ENCODE measurements at places on chromosomes 3 and 15.

- no peak for DNase-seq
These were observed 58.3 kb upstream of the TRAK1 start for GRCh38 chr3:42032693-42033349.

- no peak for DNase-seq
These were observed 10.0 kb downstream of the NT5DC2 start for GRCh38 chr3:52523386-52524257.

DNA sequence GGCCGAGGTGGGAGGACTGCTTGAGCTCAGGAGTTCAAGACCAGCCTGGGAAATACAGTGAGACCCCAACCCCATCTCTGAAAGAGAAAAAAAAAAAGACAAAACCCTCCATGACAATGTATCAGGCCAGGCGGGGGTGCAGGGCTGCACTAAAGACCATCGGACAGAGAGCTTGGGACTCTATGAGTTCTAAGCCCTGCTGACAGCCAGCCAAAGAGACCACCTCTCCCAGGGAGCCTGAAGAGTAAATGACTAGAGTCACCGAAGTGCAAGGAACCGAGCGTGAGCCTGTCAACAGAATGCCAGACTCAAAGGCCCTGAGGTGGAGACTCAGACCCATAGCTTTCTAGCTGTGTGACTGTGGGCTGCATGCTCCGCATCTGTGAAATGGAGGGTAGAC lies 12.5 kb downstream of the POC1A start:
- no peak for DNase-seq

GRCh38 chr15:84598993-84599392 lies 1.8 kb upstream of the ZSCAN2 start:
- peak; percentile 42 for DNase-seq

DNA sequence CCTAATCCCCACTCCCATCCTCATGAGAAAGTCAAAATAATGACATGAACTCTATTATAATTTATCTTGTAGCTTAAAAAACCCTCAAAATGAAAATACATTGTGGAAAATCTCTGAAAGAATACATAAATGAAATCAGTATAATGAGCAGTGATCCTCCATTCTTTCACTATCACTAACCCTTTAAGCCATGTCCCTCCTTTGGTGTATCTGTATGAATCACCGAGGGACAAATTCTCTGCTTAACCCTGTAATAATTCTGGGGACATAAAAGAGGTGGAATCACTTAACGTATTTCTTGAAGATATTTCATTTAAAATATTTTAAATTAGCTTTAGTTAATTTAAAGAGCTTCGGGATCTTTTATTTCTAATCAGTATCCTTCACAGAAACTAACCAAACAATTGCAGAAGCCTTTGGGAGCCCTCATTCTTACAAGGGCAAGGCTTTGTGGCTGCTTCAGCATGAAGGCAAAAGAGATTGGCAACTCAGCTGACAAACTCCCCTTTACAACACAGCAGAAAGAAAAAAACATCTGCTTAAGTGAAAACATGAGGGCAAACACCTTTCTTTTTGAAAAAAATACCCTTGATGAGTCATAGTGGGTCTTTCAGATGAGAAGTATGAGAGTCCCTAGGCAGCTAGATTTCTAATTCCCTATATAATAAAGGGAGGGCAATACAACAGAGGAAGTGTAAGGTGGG lies 44.0 kb upstream of the ALCAM start:
- no peak for DNase-seq

- DNase-seq = no peak
These were observed 17.9 kb downstream of the DZIP1L start for GRCh38 chr3:138097192-138098172.

DNA sequence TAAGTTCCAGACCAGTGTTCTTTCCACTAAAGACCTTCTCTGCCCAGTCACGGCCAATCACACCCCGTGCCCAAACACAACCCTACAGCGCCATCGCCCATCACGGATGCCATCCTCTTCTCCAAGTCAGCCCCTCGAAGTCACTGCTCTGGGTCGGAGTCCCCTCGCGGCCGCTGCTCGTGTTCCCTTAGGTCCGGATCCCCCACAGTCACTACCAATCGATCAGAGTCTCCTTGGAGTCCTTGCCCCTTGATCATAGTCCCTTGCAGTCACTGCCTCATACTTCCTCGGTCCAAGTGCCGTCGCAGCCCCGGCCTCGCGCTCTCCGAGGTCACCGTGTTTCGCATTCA lies 461 bp downstream of the PCYT1A start:
- DNase-seq = no peak

GRCh38 chr3:189369636-189370035 lies 197.9 kb downstream of the TPRG1 start:
- DNase-seq = no peak

DNA sequence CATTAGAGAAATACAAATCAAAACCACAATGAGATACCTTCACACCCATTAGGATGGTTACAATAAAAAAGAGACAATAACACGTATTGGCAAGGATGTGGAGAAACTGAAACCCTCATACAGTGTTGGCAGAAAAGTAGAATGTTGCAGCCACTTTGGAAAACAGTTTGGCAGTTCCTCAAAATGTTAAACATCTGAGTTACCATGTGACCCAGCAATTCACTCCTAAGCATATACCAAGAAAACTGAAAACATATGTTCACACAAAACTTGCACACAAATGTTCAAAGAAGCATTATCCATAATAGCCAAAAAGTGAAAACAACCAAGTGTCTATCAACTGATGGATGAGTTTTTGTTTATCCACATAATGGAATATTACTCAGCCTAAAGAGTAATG lies 166.9 kb upstream of the FAM3D start:
- DNase-seq = peak; percentile 72

DNA sequence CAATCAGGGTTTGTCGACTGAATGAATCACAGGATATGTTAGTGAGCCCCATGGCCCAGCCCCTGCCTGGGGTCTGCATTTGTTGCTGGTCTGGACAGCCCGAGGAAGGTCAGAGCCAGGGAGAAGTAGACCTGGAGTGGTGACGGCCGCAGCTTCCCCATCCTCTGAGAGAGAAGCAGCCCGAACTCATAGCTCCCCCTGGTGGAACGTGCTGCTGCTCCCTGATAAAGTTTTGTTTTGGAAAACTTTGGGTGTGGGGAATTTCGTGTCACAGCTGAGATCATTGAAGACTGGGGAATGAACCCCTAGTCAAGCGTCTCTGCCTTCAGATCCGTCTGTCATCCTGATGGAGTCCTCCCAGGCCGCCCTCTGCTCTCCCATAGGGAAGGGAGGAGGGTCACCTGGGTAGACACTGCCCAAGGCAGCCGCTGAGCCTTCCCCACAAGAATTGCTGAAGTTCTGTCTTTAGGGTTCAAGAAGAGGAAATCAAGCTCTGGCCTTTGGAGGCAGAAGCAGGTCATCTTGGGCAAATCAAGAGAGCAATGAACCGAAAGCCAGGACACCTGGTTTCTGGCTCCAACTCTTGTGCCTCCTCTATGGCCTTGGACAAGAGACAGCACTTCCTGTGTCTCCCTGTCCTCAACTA lies 60.5 kb downstream of the GLDN start:
- peak; percentile 36 for DNase-seq

- no peak for DNase-seq
These were observed 14.7 kb upstream of the SECISBP2L start for GRCh38 chr15:49060710-49061495.

GRCh38 chr15:75201616-75202250 lies at the start of gene C15orf39:
TSS of gene C15orf39 (plus strand) at chr15:75201882. CDS start at chr15:75206049, 4,167 bp downstream.
- DNase-seq = peak; percentile 80

DNA sequence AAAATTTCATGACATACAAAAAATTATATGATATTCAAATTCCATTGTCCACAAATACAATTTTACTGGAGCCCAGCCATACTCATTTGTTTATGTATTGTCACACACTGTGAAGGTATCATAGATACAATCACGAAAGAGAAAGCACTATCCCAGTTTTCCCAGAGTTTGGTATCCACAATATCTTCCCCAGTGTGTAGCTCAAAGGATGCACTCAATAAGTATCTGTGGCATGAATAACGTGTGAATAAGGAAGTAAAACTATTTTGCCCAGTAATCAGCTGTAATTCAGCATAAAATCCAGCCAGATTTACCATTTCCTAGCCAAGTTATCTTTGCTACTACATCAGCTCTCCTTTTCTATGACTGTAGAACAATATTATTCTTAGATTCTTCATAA lies 131.3 kb upstream of the KCNMB2 start:
- DNase-seq = peak; percentile 35

GRCh38 chr15:69855258-69856000 lies 242.3 kb downstream of the TLE3 start:
- DNase-seq = no peak

GRCh38 chr3:25144430-25144829 lies 283.6 kb upstream of the RARB start:
- no peak for DNase-seq

DNA sequence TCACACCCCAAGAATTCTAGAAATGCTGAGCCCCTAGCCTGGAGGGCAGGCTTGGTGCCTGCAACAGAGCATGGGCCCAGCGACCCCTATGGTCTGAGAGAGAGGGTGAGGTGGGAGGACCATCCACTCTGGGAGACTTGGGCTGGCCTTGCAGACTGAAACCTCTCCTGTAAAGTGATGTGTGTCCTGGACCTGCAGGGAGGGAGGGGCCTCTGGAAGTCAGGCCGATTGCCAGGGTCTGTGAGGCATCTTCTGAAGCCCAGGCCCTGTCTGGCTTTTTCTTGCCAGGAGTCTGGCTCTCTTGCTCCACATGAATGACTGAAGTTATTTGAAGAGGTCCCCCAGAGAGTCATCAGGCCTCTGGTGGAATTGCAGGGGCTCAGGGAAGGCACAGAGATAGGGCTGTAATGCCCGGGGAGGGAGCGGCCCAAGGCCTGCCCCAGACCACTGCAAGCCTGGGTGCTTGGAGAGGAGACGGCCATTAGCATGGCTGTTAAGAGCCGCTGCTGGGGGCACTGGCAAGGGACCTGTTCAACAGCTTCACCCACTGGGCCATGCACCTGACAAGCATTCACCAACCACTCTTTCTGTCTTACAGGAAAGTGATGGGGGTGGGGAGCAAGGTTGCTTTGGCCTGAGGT lies 56.0 kb upstream of the CHRNA7 start:
- DNase-seq = no peak

- no peak for DNase-seq
These were observed 114.9 kb upstream of the RPL32 start for GRCh38 chr3:12956316-12956660.

DNA sequence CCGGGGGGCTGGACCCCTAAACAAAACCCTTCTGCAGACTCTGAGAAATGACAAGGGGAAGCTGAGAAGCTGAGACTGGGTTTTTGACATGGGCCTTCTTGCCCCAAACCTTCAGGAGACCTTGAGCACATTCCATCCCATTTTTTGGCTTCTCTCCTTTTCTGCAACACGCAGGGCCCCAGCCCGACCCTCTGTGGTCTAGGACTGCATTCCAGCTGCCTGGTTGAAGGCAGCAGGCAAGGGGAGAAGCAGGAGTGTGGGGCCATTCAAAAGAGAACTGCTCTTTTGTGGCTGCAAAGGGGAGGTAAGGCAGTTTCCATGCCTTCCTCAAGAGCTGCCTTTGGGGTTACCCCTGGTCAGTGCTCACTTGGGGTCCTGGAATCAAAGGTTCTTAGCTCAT lies 263.0 kb downstream of the TLE3 start:
- DNase-seq = no peak

DNA sequence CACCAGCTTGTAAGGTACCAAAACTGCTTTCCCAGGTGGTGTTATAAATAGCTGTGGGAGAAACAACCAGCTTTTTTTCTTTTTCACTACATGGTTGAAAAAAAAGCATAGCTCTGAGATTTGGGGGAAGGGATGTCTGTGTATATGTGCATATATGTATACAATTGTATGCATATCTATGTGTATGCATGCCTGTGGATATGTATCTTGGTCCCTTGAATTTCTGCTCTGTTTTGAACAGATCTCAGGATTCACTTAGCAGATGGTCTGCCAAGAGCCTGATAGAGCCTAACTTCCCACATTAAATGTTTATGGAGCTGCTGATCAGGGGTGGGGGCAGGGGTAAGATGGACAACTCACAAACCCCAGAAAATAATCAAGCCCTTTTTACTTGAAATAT lies 39.0 kb upstream of the CPNE4 start:
- DNase-seq = no peak

- DNase-seq = no peak
These were observed 27.9 kb downstream of the USP3 start for GRCh38 chr15:63532307-63532744.

GRCh38 chr3:74921676-74922075 lies 307.2 kb upstream of the CNTN3 start:
- DNase-seq = peak; percentile 21

DNA sequence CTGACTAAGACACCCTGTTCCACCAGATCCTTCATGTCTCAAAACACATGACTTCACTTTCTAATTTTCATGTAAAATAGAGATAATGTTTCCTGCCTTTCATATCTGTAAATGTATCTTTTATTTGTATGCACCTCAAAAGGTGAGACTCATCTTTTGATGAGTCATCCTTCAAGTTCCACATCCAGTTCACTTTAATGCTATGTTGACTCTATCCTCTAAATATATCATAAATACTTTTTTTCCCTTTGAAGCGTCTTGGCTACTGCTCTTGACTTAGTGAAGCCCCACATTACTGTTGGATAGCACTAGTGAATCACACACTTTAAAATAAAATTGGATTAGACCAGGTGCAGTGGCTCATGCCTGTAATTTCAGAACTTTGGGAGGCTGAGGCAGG lies 741.1 kb downstream of the VGLL3 start:
- DNase-seq = no peak

DNA sequence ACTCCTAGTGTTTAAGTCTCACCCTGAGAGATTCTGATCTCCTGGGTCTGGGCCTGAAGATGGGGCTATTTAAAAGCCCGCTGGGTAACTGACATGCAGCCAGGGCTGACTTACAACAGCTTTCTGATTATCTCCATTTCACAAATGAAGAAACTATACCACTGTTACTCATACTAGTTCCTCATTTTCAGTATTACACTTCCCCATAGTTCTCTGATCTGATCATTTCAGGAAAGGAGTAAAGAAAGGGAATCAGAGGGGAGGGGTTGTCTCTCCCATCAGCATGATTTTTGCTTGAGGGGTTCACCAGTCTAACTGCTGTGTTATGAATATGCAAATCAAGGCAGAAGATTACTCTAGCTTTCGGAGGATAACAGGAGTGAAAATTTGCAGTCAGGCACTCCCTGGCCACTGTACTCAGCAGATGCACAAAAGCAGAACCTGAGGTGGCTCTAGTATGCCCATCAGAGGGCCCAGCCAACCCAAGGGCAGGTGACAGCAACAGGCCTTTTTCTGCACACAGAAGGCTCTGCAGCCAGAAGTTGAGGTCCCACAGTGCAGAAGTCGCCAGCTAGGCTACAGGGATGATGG lies 59.4 kb downstream of the DAPK2 start:
- no peak for DNase-seq

- DNase-seq = no peak
These were observed 188.6 kb upstream of the EPHA3 start for GRCh38 chr3:88918841-88919240.

- no peak for DNase-seq
These were observed 40.0 kb upstream of the TEX9 start for GRCh38 chr15:56325186-56325585.
